ENCODE measurements at places on chromosomes 1 and 21.

- DNase-seq = peak; percentile 7
These were observed 184.8 kb downstream of the BRINP2 start for GRCh38 chr1:177355575-177355974.

DNA sequence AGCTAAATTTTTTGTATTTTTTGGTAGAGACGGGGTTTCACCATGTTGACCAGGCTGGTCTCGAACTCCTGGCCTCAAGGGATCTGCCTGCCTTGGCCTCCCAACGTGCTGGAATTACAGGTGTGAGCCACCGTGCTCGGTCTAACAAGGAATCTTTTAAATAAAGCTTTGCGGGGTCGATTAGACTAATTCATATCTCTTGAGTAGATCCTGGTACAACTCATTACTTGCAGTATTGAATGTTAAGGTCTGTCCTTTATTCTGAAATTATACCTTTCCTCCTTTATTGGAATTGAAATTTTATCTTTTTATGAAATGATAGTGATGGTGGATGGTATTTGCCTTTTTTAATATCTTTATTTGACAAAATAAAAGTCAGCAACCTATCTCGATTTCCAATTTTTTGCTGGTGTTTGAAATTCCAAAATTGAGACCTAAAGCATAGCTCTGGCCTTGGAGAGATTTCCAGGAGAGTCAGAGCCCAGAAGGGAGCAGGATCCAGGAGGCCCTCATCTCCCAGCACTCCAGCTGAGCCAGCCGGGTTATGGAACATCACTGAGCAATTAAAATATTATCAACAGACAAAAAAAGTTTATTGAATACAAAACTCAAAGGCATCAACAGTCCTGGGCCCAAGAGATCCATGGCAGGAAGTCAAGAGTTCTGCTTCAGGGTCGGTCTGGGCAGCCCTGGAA is 4.7 kb downstream of the S100A2 start:
- DNase-seq = no peak

GRCh38 chr1:63859480-63860275 is 85.9 kb downstream of the ROR1 start:
- no peak for DNase-seq

- no peak for DNase-seq
These were observed 4.2 kb upstream of the TFF3 start for GRCh38 chr21:42319376-42319775.

GRCh38 chr1:9351654-9352271 is 59.1 kb downstream of the SPSB1 start:
- DNase-seq = no peak

DNA sequence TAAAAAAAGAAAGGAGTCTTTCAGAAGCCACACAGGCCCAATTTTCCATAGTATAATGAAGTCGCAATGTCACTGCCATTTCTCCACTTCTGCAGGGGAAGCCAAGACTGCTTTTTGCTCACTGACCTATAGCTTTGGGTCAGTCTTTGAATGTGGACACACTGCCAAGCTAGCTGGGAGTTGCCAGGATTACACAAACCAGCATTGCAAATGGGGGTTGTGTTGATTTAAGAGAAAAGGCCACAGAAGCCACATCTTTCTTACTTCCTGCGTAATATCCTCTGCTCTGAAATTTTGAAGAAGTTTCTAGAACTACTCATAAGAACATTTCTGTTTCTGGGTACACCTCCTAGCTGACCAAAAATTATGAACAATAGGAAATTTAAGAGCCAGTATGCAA is 45.8 kb upstream of the SAMSN1 start:
- DNase-seq = no peak

GRCh38 chr1:225713281-225713680 is 60.4 kb upstream of the ENAH start:
- DNase-seq = no peak

- peak; percentile 32 for DNase-seq
These were observed 29.8 kb upstream of the PADI2 start for GRCh38 chr1:17148950-17149608.

- peak; percentile 23 for DNase-seq
These were observed 424.5 kb upstream of the DAB1 start for GRCh38 chr1:57848406-57848805.

DNA sequence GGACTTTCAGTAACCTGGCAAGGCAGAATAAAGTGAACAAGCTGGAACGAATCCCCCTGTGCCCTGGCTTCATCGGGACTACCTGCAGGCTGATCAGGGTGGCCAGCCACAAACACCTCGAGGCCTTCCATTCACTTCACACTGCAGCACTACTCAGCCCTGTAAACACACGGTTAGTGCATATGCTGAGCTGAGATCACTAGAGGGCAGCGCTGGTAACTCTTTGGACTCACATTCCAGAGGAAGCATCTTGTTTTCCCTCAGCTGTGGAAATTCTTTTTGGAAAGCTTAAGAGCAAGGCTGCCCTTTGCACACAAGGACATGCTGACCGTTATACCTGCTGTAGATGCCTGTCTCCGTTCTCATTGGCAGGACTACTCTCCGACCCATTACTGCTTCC is 32.1 kb downstream of the PCSK9 start:
- DNase-seq = peak; percentile 55

DNA sequence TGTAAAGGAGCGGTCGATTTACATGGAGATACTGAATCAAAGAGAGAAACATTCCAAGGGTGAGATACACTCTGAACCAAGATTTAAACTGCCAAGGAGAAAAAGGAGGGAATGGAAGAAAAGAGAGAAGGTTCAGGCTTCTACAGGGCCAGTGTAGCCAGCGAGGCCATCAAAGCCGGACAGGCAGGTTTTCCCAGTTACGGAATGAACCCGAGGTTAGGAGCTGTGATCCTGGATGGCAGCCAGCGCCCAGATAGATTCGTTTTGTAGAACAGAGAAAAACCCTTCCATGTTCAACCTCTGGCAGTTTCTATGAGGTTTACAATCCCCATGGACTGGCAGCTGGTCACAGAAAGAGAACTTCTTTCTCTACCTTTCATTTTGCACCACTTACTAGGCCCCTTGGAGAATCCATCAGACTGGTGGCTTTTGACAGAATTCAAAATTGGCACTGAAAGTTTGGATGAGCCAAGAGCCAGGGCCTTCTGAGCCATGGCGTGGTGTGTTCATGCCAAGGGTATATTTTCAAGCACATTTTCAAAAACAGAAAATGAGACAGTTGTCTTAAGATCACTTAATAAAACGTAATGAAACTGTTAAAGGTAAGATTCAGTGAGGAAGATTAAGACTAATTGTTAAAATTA is 171.5 kb downstream of the RUNX1 start:
- DNase-seq = no peak

GRCh38 chr1:101435831-101436511 is 199.2 kb downstream of the S1PR1 start:
- DNase-seq = no peak

DNA sequence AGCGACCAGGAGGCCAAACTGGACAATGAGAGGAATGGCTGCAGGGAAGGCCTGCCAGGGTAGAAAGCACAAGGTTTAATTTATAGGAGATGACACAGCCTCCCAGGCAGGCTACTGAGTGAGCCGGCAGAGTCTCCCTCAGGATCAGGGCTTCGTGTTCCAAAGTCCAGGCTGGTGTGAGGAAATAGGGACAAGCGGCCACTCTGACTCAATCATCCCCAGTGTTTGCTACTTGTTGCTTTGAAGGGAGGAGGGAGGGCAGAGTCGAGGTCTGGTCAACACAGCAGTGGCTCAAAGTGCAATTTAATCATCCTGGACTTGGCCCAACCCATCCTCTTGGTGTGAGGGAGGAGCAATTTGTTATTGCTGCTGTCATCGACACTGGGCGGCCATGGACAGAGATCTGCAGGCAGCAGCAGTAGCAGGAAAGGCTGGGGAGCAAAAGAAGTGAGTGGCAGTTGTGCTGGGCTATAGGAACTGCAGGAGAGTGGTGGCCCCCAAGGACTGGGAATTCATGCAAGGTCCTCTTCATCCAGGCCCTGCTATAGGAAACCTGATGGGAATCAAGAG is 27.5 kb downstream of the TBX15 start:
- DNase-seq = peak; percentile 78

GRCh38 chr1:93518516-93518915 is 70.6 kb downstream of the FNBP1L start:
- no peak for DNase-seq

DNA sequence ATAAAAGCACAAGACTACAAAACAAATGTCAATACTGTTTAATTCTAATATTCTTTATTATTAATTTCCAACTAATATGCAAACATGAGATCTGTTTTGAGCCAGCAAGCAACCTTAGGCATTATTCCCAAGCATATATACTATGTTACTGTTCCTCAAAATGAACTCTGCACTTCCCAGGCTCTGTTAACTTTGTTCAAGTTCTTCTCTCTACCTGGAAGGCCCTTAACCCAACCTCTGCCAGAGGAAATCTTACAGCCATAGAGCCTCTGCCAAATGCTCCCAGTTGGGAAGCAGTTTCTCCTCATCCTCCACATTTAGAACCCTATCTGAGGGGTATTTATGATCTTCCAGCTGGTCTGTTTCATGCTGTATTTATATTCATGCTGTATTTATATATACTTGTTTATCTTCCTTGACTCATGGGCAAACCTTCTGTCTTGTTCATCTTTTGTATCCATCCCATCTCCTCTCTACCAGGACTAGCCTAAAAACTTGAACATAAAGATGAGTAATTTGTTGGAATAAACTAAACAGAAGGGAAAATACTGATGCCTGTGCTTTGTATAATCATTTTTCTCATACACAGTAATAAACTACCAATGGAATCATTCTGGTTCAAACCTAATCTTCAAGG is 5.3 kb downstream of the IVNS1ABP start:
- DNase-seq = peak; percentile 17

- peak; percentile 11 for DNase-seq
These were observed 20.2 kb upstream of the MTR start for GRCh38 chr1:236774926-236775325.
